ENCODE measurements at places on chromosomes 3 and 15.

DNA sequence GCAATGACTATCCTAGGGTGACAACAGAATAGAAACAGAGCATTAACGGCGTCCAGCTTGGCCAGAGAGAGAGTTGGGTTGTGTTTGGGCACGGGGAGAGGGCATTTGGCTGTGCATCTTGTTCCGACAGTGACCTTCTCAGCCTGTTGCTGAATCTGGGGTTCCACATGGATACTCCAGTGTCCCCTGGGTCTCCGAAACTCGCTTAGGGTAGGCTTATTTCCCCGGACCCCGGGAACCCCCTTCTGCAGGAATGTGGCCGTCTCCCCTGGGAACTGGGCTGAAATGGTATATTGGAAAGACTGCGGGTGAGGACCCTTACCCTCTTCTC lies 7.9 kb downstream of the SHOX2 start:
- DNase-seq, result no peak

- no peak for DNase-seq
Measured at GRCh38 chr3:128372707-128373533, 93.8 kb downstream of the DNAJB8 start.

DNA sequence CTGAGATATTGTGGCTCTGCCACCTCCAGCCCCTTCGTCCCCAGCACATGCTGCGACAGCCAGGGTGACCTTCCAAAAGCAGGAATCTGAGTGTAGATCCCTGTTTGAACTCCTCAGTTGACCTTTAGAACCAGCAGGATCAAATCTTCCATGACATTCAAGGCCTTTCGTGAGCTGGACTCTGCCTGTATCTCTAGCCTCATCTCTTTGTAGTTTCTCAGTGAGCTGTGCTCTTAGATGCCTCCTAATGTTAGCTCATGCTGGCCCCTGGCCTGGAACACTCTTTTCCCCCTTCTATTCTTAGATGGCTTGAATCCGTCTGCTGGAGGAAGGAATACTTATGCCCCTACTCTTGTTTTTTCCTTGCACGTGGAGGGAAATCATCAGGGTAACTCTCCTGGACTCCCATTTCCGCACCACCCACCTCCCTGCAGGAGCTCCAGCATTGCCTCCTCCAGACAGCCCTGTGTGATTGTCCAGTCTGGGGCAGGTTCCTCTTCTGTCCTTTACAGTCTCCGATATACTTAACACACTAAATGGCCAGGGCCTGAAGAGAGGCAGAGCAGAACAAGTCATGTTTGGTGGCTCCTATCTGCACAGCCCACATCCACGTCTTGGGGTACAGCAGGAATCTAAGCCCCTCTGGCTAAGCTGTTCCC lies 26.7 kb upstream of the CHRNB4 start:
- no peak for DNase-seq

DNA sequence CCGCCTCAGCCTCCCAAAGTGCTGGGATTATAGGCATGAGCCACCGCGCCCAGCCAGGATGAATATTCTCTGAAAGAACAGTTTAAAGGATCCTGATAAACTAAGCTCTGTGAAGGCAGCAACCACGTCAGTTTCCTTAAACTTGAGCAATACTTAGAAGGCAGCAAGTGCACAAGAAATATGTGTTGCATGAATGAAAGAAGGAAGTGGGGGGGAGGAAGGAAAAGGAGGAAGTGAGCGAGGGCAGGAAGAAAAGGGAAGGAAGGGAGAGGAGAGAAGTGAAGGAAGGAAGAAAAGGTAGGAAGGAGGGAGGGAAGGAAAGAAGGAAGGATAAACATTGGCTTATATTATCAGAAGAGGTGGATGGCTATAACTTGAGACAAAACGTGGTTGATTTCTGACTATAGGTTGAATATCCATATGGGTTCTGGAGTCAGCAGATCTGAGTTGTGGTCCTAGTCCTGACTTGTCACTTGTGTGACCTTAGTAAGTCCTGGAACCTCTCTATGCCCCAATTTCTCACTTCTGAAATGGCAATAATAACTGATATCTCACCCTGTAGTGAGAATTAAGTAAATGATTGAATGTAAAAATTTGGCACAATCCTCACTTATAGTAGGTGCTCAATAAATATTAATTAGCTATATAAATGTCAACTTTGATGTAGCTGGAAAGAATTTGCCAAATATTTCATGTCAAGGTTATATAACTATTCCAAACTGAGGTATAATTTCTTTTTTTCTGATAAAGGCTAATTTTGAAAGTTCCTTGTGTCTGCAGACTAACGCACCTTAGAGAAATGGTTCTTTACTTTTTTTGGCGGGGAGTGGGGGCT lies 12.0 kb upstream of the SEMA4B start:
- no peak for DNase-seq

GRCh38 chr3:12287727-12288181 lies 1.1 kb upstream of the PPARG start:
- no peak for DNase-seq

Measured in naive thymus-derived CD8-positive, alpha-beta T cell (primary cell).